ENCODE measurements at places on chromosomes 7 and 10. TPM values are rescaled to one million over a fixed set of nuclear protein-coding genes. Genes with fewer than 3 reads are reported as not detected.
A peak's percentile ranks its signal among the peaks of the same experiment; 100 is the strongest.

Gene SMARCD3
- polyA plus RNA-seq: 67.7 TPM

- no peak for DNase-seq
Measured at GRCh38 chr10:44046605-44047004, 338.3 kb downstream of the CXCL12 start.

- no peak for DNase-seq
Measured at GRCh38 chr7:133024596-133024995, 57.3 kb downstream of the CHCHD3 start.

GRCh38 chr10:123746061-123746460 lies 79.9 kb downstream of the GPR26 start:
- DNase-seq: no peak

DNA sequence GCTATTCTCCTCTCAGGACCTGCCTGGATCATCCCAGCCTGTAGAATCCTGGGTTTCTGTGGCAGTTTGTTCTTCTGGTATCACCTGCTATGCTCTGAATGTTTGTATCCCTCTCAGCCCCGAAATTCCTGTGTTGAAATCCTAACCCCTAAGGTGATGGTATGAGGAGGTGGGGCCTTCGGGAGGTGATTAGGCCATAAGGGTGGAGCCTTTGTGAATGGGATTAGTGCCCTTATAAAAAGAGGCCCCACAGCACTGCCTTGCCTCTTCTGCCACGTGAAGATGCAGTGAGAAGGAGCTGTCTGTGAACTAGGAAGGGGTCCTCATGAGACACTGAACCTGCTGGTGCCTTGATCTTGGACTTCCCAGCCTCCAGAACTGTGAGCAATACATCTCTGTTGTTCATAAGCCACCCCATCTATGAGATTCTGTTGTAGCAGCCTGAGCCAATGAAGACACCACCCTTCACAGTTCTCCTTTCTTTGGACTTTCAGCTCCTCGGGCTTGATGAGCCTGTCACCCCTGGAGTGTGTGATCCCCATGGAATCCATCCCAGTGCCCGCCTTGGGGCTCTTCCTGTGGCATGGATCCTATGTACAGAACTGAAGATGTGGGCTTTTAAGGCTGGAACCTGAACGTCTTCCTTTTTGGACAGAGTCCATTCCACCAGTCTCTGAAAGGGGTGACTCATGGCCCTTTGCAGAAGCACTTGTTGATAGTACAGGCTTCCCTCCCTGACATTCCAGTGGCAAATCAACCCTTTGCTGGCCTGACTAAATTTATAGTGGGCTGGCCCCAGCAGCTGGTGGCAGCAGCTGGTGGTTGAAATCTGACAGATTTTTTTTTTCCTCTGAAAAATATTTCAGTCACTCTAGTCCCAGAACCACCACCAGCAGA lies 138.0 kb downstream of the TACC2 start:
- DNase-seq: no peak

Gene PHYHIPL
- 20.0 TPM for polyA plus RNA-seq

GRCh38 chr10:72688208-72688651 lies 3.7 kb upstream of the MCU start:
- no peak for DNase-seq

DNA sequence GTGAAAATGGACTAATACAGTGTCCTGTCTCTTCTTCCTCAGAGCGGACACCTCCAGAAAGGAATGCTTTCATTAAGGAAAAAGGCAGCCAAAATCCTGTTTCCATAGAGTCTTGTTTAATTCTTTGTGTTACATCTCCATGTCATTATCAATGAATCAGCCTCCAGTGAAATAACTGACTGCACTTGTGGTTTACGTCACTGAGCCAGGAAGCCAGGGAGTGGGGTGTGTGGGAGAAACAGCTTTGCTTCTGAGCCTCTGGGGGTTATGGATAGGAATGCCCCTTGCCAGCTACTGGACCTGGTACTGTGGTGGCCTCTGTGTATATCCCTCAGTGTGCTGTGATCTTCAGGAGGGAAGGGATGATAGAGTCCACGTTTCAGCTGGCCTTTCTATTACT lies 416.8 kb downstream of the GALNT17 start:
- no peak for DNase-seq

DNA sequence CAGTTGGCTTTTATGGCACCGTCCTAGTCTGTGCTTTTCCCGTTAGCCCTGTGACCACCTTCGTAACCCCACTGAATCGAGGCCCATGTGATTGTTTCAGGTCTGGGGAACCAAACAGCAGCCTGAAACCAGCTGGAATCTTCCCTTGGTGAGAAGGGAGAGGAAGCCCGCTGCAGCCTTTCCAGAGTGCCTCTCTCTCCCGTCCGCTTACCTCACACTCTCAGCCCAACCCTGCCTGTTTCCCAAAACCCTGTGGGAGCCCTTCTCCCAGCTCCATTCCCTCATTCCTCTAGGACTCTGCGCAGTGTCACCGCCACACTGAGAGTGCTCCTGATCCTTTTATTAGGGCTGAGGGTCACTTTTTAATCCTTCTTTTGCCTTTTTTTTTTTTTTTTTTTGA lies 139.6 kb downstream of the WDR37 start:
- DNase-seq: no peak

GRCh38 chr10:116094356-116094755 lies 178.7 kb downstream of the GFRA1 start:
- no peak for DNase-seq

- DNase-seq: peak; percentile 28
Measured at GRCh38 chr7:30225863-30226613, 58.4 kb upstream of the ZNRF2 start.

DNA sequence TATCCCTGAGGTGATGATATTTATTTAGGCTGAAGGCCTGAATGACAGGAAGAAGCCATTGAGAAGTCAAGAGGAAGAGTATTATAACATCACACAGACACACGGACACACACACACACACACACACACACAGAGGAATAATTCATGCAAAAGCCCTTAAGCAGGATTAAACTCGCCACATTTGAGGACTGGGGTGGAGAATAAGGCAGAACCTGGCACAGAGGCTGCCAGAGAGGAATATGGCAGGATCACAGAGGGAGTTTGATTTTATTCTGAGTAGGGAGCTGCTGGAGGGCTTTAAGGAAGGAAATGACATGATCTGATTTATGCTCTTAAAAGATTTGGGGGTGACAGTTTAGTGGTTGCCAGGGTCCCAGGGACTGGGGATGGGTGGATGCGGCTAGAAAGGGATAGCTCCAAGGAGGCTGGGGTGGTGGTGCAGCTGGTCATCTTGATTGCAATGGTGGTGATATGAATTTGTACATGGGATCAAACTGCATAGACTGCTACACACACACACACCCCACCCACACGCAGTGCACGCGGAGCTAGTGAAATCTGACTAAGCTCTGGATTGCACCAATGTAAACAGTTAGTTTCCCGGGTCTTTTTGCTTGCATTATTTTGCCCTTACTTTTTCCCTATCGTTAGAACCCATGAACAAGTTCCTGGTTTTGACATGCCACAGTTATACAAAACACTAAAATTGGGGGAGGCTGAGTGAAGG lies 11.2 kb downstream of the SMURF1 start:
- DNase-seq: no peak
